CD4-positive, CD25-positive, alpha-beta regulatory T cell (primary cell): ENCODE measurements at places on chromosomes 4 and X. TPM values are rescaled to one million over a fixed set of nuclear protein-coding genes. Genes with fewer than 3 reads are reported as not detected.

ARAP2 gene
- 21.2 TPM for polyA plus RNA-seq

DNA sequence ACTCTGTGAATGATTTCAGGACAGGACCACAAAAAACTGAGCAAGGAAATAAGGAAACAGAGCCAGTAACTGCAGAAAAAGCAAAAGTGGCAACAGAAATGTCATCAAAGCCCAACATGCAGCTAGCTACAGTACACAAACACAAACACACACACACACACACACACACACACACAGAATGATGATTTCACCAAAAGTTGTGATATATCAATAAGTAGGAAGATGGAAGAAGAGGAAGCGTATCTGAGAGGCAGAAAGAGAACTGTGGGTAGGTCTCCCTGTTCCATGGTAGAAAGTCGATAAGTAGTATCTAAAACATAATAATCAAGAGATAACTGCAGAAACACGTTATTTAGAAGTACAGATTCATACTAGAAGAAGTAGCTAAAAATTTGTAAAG, 148.3 kb downstream of the MGST2 start:
- no peaks in the 10 kb centered on the region for H3K36me3 ChIP-seq
- DNase-seq = no peak
- H3K27me3 ChIP-seq = peaks cover 5% of the 10 kb centered on the region
- H3K4me1 ChIP-seq = no peaks in the 10 kb centered on the region

- DNase-seq = no peak
- H3K27ac ChIP-seq = no peak overlapping the region
- no peaks in the 10 kb centered on the region for H3K36me3 ChIP-seq
- H3K27me3 ChIP-seq = no peaks in the 10 kb centered on the region
Observed at GRCh38 chr4:124262211-124263179, 450.0 kb downstream of the ANKRD50 start.

- no peaks in the 10 kb centered on the region for H3K27me3 ChIP-seq
- H3K27ac ChIP-seq = no peak overlapping the region
- H3K4me3 ChIP-seq = no peak overlapping the region
- no peaks in the 10 kb centered on the region for H3K36me3 ChIP-seq
- no peak for DNase-seq
Observed at GRCh38 chrX:98380106-98380505, 1496.4 kb downstream of the RPA4 start.

GRCh38 chrX:149691794-149692193, 20.1 kb upstream of the MAGEA11 start:
- H3K4me1 ChIP-seq = no peaks in the 10 kb centered on the region
- no peak overlapping the region for H3K27ac ChIP-seq
- no peaks in the 10 kb centered on the region for H3K27me3 ChIP-seq
- no peak overlapping the region for H3K4me3 ChIP-seq
- no peak for DNase-seq
- H3K36me3 ChIP-seq = no peaks in the 10 kb centered on the region

GRCh38 chr4:83139514-83140156, 25.1 kb upstream of the PLAC8 start:
- no peak for DNase-seq
- H3K27me3 ChIP-seq = no peaks in the 10 kb centered on the region
- H3K27ac ChIP-seq = no peak overlapping the region
- no peaks in the 10 kb centered on the region for H3K36me3 ChIP-seq
- H3K4me1 ChIP-seq = no peaks in the 10 kb centered on the region
